ENCODE measurements at places on chromosomes 5 and 9.

GRCh38 chr9:132288361-132288760, 66.4 kb downstream of the SETX start:
- DNase-seq, result no peak

GRCh38 chr9:95005278-95006143, 279.0 kb downstream of the AOPEP start:
- no peak for DNase-seq

DNA sequence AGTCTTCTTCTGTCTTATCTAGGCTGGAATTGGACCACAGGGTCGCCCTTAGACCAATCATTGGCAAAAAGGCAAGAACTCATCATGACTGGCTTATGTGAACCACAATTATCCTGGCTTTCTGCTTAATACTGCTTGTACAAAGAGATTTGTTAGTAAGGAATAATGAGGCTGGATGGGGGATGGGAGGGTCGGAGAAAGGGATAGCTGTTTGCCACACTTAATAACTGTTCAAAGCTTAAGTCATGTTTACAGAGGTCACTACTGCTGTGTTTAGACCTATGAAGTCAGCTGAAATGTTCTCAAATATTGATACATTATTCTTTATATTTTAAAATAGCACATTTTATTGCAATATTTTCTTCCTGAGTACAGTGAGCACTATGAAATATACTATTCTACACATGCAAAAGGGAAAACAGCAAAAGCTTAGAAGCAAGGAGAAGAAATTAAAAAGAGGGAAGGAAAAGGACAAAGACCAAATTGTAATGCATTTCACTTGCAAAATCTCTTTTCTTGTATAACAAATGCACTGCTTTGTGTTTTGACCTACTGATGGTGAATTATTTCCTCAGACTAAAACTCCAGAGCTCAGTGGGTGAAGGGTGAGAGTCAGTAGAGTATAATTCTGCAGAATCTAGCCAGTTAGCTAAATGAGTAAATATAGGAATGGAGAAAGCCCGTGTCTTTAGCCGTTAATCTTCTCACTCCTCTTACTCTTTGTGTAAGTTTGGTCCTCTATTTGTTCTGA, 404.9 kb upstream of the ZNF608 start:
- DNase-seq, result no peak

- no peak for DNase-seq
Measured at GRCh38 chr9:134514503-134514902, 127.1 kb upstream of the COL5A1 start.

GRCh38 chr9:92360083-92360482, 34.3 kb downstream of the CENPP start:
- DNase-seq, result no peak

DNA sequence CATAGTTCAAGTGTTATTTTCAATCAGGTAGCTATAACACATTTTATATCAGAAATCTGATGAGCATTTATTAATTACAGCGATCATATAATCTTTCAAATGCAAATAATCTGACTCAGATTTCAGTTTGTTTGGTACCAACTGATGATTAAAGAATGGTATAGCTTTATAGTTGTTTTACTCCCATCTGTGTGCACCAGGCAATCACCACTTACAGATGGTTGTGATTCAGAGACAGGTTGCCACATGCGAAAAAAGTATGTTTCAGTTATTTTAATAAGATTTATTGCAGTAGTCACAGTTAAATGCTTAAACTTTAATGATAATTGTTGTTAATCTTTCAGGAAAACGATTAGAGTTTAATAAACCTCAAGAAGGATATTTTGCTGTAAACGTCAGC, 155.1 kb upstream of the ARRDC3 start:
- no peak for DNase-seq

DNA sequence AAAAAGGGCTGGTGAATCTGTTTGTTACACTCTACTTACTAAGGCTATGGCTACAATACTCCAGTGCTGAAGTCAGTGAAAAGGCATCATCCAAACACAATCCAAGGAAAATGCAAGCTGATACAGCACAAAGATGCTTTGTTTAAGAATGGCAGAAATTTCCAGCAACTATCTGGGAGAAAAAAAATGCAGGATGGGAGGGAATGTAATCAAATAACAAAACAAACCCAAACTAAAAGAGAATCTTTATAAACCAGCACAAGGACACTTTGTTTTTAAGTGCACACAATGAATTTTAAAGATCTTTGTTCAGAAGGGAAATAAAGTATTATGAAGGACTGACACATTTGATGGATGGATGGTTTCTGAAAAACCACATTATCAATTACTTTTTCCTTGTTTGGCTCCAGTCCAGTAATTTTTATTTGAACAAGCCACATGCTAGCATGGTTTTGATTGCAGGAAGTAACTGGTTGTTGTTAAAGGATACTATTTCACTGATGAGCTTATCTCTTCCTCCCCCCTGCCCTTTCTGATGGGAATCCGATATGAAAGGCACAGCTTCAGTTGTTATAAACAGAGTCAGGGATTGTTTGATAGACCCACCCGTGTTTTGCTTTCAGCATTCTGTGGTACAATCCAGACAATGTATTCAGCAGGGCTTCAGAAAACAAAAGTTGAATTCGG, 12.1 kb upstream of the TLE4 start:
- no peak for DNase-seq

DNA sequence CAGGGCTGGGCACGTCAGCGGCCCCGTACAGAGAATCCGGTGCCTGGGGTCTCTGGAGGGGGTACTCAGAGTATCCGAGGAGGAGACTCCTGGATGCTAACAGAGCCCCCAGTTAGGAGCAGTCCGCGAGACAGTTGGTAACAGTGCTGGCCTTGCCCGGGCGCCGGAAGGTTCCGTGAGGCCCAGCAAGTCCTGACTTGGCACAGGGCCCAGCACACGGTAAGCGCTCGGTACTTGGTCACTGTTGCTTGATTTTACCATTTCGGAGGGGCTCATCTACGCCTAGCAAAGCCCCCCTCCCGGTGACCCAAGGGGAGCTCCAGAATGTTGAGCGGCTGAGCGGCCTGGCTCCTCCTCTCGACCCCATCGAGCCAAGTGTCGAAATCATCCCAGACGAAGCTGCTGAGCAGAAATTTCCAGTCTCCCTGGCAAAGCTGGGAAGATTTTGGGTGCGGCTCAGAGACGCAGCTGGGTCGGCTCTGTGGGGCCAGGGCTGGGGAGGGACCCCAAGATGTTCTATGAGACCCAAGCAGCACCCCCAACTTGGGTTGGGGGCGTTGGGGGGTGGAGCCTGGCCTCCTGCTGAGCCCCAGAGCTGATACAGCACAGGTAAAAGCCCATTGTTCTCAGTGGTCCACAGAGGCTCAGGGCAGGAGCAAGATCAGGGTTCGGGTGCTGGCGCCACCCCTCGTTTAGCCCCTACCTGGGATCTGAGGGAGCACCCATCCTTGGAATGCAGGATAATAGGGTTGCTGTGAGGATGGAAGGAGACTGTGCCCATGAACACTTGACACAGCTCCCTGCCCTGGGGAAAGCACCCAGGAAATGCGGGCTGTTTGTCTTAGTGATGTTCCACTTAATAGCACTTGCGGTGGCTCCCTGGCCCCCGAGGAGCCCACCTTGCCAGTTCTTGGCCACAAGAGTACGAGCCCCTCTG, 137.2 kb downstream of the C9orf50 start:
- DNase-seq, result no peak

DNA sequence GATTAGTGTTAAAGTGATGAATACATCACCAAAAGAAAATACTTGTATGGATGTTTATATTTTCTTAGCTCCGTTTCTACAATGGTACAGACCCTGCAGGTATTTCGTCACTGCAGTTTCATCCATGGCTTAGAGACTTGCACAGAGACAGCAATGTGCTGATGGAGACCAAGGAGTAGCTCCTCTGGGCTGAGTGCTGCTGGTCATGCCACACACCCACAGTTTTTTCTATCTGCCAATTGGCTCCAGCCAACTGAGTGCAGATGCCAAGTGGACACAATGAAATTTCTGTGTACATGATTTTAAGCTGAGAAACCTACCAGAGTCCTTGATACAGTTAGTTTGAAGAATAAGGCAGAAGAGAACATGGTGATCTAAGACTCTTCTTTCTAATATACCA, 145.9 kb upstream of the ADCY2 start:
- no peak for DNase-seq

DNA sequence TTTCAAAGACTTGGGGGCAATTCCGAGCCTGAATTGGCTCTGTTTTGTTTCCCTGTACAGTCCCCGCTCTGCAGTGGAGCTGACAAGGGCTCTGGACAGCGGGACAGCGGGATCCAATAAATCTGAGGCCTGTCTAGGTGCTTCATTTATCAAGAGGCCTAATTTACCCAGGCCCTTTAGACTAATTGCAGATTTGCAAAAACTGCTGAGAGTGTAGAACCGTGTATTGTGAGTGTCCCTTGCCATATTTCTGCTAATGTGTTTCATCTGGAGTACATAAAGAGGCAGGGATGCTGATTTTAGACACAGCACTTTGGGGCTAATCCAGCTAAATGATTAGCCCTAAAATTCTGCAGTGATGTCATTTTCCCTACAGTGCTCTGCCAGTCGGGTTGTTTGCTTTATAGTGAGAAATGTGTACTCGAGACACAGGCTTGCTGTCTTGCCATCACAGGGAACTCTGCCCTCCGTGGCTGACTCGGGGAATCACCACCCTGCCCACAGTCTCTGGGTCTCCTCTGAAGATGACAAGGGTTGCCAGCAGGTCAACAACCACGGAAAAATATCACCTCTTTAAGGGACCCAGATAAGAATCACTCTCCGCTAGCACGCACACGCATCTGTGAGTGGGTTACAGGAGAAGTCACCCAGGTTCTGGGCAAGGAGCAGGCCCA, 592.0 kb downstream of the BNC2 start:
- no peak for DNase-seq

DNA sequence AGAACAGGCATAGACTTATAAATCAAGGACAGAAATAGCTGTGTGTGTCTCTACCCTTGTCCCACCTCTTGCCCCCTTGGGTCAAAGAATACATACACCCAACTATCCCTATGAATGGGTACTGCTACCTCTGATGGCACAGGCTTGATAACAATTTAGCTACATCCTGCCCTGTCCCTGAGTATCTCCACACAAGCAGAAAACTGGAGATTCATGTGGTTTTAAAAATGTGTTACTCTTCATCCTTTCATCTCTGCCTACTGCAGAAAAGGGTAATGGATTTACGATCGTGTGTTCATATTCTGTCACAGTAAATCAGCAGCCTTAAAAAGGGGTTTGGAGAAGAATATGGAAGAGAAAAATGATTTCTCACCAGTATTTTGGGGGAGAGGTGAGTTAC, 49.2 kb upstream of the NREP start:
- DNase-seq, result no peak

- no peak for DNase-seq
Measured at GRCh38 chr5:170380361-170380951, 8.7 kb downstream of the KCNMB1 start.

DNA sequence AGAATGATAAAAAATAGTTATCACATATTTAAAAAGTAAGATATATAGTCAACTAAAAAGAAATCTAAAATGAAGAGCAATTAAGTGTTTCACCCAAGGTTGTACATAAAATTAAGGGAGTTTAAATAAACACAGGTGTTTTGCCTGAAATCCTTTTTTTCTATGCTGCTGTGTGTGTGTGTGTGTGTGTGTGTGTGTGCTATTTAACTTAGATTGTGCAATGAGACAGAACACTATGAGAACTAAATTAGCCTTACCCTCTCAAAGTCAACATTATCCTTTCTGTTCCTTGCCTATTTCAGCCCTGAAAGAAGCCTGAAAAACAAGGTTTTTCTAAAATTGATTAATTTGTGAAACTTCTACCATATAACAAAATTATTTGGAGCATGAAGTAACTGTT, 516.2 kb downstream of the ELAVL2 start:
- no peak for DNase-seq

DNA sequence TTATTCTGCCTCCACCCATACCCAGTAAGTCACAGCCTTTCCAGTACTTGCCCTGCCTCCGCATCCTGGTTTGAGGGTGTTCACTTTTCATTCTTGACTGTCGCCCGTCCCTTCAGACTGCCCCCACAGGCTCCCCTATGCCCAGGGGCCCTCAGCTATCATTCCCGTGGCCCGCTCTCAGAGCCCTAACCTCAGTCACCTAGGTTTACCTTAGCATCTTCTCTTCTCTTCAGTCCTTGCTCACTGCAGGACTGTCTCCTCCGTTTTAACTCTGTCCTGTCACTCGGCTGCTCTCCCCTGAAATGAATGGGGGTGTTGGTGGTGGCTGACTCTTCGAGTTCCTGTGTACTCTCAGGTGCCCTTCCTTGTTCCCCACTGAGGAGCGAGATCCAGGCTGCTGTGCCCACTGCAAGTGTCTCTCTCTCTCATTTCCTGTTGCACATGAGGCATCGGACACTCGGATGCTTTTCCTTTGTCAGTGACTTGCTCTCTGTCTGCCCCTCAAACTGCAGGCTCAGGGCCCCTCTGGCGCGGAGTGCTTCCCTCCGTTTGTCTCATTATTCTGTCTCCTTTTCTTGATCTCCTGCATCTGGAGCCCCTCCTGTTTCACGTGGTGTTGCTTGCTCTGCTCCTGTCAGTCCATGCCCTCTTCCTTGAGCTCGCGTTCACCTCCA, 89.8 kb downstream of the CACNA1B start:
- DNase-seq, result no peak

- DNase-seq, result no peak
Measured at GRCh38 chr5:154967421-154968024, 26.6 kb downstream of the MRPL22 start.

DNA sequence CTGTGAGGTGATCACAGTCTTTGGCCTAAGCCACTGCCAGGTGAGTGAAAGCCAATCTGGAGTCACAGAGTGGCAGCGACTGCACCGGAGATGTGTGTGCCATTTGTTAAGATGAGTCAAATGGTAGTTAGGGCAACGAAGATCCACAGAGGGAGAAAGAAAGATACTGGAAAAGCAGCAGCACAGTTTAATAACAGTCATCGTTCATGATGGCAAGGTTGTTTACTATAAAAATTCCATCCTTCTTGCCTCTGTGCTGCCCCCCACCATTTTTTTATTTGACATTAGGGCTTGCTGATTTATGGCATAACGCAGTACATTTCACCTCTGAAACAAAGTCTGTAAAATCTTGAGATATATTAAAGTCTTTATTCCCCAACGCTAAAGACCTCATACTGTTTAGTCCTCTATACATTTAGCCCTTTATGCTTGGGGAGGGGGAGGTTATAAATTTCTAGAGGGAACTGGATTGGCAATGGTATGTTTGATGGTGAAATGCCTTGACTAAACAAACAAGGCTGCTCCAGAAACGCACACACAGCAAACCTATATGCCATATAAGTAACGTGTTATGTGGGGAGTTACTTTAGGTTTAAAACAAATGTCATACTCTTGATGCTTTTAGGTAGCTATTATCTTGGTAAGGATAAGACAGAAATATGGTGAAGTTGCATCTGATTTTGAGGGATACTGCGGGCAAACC, 55.8 kb upstream of the ABL1 start:
- no peak for DNase-seq

- no peak for DNase-seq
Measured at GRCh38 chr5:126965061-126965475, 65.3 kb downstream of the MARCHF3 start.

Measured in stimulated activated CD4-positive, alpha-beta T cell treated with anti-CD3 and anti-CD28 coated beads, Interleukin-4, amount 100 ng/mL, for 4 hours (primary cell).